Hematopoietic multipotent progenitor cell treated with erythropoietin and hydrocortisone succinate and interleukin-3 and kit ligand, for 8 days (in vitro differentiated cells): ENCODE measurements at places on chromosomes 3 and 15.

GRCh38 chr15:72272997-72273352 is 621 bp upstream of the PARP6 start:
- no peak for DNase-seq

DNA sequence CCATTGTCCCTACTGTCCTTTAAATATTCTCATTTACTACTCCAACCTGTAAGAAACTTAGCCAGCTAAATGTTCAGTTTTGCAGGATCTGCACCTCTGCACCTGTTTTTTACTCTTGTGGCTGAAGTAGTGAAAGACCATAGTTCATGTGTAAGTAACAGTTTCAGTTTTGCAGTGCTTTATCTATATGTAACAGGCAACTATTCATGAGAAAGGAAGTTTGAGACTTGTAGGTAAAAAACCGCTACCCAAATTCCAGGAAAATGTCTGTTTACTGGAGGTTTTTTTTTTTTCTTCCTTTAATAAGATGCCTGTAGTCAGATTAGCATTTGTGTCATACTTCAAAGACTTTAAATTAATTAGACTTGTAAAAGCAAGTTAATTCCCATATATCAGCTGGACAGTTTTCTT is 25.4 kb upstream of the MBNL1 start:
- DNase-seq, result peak; percentile 98

DNA sequence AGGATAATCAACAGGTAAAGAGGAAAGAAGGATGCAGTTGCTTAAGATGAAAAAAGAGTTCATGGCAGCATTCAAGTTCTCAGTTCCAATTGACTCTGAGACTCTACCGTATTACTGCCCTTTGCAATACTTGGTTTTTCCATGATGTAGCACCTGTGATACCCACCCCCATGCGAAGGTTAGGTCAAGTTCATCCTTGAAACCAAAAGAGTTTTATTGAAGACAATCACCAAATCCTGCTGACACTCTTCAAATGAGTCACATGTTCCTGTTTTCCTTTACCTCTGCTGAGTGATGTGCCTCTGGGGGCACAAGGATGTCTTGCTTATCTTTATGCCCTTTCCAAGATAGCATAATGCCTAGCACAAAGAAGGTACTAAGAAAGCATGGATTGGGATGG is 111.3 kb upstream of the SLC7A14 start:
- DNase-seq, result no peak

- DNase-seq, result no peak
Observed at GRCh38 chr3:37499061-37499785, 324.8 kb upstream of the LRRFIP2 start.

DNA sequence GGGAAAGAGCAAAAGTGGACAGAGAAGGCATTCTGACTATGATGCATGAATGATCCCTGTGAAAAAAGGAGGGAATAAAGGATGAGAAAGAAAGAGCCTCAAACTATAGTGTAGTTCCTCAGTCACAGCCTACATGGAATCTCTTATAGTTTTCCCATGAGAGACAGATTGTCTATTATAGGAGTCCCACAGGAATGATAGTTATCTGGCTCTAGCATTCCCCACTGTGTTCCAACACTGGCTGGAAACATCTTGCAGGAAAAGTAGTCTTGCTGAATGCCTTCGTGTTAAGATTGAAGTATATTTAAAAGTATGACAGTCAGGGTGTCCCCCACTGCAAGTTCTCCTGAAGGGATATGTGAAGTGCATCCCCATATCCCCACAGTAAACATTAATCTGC is 641.5 kb upstream of the NECTIN3 start:
- DNase-seq, result no peak

DNA sequence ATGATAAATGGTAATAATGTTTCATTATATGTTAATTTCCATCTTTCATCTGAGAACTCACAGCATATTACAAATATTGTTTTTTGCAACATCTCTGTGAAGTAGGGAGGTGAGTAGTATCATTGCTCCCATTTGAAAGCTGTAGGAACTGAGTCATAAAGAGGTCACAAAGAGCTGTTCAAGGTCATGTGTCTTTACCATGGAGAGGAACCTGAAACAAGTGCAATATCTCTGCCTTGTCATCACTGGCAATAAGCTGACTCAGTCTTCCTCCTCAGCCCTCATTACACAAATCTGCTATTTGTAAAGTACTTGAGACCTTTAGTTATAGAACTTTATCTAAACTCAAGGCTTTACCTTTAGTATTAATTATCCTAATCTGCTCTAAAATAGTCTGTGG is 4.4 kb upstream of the ATP13A4 start:
- no peak for DNase-seq

- peak; percentile 4 for DNase-seq
Observed at GRCh38 chr3:30286007-30286669, 320.3 kb upstream of the TGFBR2 start.

- DNase-seq, result no peak
Observed at GRCh38 chr15:98395974-98396610, 252.2 kb upstream of the IGF1R start.

GRCh38 chr15:47987908-47988532 is 132.8 kb upstream of the SLC24A5 start:
- peak; percentile 50 for DNase-seq

DNA sequence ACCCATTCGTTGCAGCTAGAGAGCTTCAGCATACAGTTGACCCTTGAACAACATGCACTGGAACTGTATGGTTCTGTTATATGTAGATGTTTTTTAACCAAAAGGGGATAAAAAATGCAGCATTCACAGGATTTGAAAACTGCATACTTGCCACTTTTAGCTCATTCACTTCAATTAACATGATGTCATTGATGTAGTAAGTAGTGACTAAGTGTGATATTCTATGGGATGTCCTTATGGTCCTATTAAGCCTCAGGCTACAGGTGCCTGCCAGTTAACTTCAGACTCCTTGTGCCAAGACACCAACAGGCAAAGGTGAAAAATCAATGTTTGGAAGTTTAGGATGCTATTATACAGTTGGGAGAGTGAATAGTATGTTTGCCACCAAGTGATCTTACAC is 553.6 kb upstream of the NECTIN3 start:
- no peak for DNase-seq

- no peak for DNase-seq
Observed at GRCh38 chr3:186097317-186097662, 11.6 kb downstream of the ETV5 start.
